Left lung (tissue), 14 donors: ENCODE measurements at places on chromosomes 6 and 20. TPM values are rescaled to one million over a fixed set of nuclear protein-coding genes. Genes with fewer than 3 reads are reported as not detected.

The GNMT gene
- total RNA-seq: 0.86 TPM

The TSHZ2 gene
- 11.9 TPM for total RNA-seq

The MACROD2 gene
- total RNA-seq: 21.3 TPM

The SLC17A3 gene
- 0.18 TPM for total RNA-seq
